ENCODE measurements at places on chromosomes 16 and 17.

DNA sequence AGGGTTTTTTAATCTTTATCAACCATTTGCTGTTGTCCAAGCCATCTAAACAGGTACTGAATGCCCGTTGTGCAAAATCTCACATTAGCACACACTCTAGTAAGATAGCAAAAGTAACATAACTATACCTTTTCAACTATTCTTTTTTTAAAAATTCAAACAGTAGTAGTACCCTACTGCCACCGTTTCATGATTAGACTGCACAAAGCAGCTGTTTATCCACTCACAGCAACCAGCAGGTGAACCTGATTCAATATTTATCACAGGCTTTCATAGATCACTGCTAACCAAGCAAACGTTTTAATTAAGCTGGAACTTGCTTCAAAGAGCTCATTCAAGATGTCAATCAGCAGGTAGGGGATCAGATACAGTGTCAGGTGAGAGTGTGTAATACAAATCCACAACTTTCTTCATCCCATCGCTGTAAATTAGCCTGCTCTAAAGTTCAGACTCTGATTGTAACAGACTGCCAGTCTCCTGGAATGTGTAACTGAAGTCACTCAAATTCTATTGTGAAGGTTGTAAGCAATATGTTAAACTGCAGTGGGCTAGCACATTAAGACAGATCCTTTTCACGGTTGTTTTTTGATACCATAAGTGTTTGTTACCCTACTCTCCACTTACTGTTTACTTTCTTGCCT lies 47.3 kb downstream of the BRIP1 start:
- DNase-seq = no peak

GRCh38 chr17:41620583-41621434 lies 3.6 kb downstream of the KRT17 start:
- no peak for DNase-seq

GRCh38 chr17:31568121-31568520 lies 176.6 kb downstream of the RAB11FIP4 start:
- DNase-seq = no peak

GRCh38 chr16:951660-952301 lies 19.0 kb downstream of the LMF1 start:
- DNase-seq = no peak

DNA sequence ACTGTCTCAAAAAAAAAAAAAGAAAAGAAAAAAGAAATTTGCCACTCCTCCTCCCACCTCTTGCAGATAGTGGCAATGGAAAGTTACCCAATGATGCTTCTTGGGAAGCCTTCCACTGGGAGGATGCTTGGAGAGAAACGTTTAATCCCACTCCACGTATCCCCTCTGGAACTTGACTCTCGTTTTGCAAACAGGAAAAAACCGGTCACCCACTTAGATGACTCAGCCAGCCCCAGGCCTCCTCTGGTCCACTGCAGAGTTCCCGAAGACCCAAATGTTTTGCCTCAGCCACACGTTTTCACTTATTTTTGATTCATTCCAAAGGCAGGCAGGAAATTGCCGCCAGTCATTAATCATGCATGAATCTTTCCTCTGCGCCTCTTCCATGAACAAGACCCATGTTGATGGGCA lies 9.3 kb upstream of the TNFRSF17 start:
- DNase-seq = no peak

GRCh38 chr16:89912143-89912542 lies 6.5 kb upstream of the MC1R start:
- no peak for DNase-seq

GRCh38 chr17:79942011-79942405 lies 93.7 kb downstream of the TBC1D16 start:
- DNase-seq = no peak

DNA sequence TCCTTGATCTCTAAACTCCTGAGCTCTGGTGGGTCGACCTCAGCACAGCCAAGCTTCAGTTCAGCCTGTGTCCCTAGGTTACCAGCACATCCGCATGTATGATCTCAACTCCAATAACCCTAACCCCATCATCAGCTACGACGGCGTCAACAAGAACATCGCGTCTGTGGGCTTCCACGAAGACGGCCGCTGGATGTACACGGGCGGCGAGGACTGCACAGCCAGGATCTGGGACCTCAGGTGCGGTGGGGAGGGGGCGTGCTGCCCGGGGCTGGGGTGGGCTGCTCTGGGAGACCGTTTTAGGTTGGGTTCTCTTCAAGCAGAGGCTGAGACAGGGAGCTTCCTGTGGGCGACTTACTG lies 1.1 kb downstream of the MLST8 start:
- no peak for DNase-seq

DNA sequence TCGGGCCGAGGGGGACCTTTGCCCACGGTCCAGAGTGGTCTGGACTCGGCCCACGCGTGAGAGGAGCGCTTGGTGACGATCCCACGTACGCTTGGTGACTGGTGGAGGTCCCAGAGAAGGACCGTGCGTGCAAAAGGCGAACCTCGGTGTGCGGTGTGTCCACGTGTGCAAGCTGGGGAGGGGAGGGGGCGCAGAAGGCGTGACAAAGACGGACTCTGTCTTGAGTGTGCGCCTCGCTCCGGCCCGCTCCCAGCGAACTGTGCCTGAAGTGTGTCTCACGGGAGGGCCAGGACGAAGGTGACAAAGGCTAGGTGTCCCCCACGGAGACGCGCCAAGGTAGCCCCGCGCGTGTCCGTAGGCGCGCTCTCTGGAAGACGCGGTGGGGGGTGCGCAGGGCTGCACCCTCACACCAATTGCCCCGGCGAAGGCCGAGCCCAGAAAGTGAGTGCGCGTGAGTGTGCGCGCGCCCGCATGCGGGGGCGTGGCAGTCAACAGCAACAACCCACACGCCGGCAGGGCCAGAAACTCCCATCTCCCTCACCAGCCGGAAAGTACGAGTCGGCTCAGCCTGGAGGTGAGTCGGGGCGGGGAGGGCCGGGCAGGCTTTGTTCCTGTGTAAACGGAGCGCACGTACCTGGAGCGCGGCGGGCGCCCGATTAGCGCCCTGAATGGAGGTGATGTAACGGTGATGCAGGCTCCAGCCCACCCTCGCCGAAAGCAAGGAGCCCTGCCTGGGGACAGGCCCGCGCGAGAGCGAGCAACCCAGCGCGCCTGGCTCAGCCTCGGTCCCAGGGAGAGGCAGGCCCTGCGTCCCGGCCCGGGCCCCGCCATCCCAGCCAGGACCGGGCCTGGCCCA lies at the start of gene GPRC5C:
Gene GPRC5C, plus strand, starts transcription at position 521 of the 856 bp plus-strand sequence. CDS start 7,689 bp downstream, outside the sequence.
- no peak for DNase-seq

DNA sequence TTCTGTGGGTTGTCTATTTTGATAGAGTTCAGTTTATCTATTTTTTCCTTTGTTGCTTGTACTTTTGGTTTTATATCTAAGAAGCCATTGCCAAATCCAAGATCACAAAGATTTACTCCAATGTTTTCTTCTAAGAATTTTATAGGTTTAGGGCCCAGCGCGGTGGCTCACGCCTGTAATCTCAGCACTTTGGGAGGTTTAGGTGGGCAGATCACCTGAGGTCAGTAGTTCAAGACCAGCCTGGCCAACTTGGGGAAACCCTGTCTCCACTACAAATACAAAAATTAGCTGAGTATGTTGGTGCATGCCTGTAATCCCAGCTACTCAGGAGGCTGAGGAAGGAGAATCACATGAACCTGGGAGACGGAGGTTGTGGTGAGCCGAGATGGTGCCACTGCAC lies 13.7 kb upstream of the ITGA3 start:
- DNase-seq = no peak

GRCh38 chr17:66098040-66098439 lies 93.9 kb downstream of the CEP112 start:
- no peak for DNase-seq

GRCh38 chr16:50169555-50170096 lies 16.5 kb downstream of the TENT4B start:
- no peak for DNase-seq

- DNase-seq = no peak
Measured at GRCh38 chr16:5027575-5028235, 6.0 kb downstream of the NAGPA start.

DNA sequence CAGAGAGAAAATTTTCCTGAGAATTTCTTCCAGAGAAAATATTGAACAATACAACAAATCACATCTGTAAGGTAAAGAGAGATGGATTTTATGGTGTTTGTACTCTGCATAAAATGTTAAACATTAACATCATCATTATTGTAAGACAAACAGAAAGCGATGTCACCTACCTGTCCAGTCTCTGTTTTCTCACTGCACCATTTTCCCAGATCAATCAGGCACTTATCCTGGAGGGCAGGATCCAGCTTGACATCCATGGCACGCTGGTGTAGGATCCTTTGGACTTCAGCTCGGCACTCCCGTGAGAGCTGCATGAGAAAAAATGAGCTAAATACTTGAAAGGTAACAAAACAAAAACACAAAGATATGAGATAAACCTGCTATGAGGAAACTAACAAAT lies 55.9 kb upstream of the CLEC18B start:
- no peak for DNase-seq

DNA sequence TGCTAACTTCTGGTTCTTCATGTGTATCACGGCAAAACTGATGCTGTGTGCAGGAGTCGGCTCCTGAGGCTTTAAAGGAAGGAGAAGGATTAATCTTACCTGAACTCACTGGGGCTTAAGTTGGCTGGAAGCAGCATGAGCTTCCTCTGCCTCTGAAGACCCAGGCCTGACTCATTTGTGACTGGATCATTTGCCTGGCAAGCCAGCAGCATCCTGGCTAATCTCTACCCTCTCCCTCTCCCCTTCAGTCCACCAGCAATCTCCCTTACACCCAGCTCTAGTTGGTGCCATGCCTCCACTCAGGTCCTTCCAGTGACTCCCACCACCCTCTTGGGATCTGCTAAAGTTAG lies 150.3 kb downstream of the IRX3 start:
- DNase-seq = no peak

GRCh38 chr17:77213778-77214132 lies 73.0 kb downstream of the SEC14L1 start:
- DNase-seq = no peak

DNA sequence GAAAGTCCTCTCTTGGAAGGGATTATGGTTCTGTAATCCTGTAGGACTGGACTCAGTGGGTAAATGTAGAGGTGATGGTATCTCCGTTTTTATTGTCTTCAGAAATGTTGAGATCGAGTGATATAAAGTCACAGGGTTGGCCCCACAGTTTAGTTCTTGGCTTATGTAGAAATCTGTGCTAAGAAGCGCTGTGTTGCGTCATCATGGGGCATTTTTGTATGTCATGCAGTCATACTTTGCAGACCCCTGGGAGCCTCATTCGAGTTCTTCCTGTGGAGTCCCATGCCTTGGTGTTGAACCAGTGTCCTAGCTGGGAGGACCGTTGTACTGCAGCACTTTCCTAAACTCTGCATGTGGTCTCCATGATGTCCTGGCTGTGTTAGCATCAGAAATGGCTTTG lies 619.7 kb downstream of the MAF start:
- DNase-seq = no peak

DNA sequence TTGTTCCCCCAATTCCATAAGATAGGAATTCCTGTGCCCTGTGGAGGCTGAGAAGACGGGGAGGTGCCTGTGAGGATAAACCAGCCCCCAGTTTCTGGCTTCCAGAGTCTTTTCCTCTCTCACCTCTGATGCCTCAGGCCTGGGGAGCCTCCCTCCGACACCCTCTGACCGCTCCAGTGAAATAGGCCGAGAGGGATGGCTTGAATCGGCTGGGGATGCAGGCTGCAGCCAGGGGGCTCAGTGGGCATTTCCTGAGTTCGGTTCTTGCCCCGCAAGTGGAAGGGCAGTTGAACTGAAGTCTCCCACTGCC lies 339.4 kb downstream of the SEC14L1 start:
- no peak for DNase-seq

DNA sequence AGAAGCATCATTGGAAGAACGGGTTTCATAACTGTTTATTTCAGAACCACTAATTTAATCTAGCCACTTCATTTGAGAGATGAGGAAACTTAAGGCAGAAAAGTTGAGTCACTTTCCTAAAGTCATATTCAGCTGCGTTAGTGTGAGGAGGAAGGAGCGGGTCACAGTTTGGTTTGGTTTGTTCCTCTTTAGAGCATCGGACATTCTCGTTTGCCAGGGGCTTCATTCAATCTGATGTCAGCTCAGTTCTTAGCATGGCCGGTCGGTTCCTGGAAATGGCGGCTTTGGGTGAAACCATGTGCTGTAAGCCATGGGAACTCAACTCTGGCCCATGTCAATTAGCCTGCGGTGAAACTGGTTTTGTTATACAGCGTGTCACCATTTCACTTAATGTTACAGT lies 186.5 kb downstream of the LGALS9B start:
- DNase-seq = no peak

GRCh38 chr16:2325181-2325580 lies 15.3 kb downstream of the ABCA3 start:
- no peak for DNase-seq

DNA sequence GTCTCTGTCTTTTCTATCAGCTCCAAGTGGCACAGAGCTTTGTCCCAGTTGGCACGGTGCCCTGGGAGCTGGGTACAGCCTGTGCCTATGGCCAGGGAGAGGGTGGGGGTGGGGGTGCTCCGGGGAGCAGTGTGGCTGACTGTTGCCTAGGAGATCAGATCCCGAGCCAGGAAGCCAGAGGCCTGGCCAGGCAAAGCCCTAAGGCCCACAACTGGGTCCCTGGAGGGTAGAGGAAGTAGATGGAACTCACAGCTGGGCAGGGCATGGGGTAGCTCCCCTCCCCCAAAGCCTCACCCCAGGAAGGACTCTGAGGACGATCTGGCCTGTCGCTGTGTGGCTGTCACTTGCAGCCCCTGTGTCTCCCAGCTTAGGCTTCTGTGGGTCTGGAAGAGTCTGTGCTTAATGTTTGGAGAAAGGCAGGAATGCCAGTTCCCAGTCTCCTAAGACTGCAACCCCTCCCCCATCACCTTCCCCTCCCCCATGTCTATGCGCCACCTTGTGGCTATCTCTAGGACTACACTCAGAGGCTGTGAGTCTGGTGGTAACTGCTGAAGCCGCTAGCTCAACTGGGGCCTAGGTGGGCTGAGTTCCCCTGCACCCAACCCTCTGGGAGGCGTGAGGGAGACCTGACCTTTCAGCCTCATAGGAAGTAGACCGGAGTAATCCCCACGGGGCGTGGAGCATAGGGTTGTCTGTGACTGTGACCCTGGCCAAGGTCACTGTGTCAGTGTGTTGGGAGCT lies 12.6 kb downstream of the THRA start:
- peak; percentile 81 for DNase-seq

DNA sequence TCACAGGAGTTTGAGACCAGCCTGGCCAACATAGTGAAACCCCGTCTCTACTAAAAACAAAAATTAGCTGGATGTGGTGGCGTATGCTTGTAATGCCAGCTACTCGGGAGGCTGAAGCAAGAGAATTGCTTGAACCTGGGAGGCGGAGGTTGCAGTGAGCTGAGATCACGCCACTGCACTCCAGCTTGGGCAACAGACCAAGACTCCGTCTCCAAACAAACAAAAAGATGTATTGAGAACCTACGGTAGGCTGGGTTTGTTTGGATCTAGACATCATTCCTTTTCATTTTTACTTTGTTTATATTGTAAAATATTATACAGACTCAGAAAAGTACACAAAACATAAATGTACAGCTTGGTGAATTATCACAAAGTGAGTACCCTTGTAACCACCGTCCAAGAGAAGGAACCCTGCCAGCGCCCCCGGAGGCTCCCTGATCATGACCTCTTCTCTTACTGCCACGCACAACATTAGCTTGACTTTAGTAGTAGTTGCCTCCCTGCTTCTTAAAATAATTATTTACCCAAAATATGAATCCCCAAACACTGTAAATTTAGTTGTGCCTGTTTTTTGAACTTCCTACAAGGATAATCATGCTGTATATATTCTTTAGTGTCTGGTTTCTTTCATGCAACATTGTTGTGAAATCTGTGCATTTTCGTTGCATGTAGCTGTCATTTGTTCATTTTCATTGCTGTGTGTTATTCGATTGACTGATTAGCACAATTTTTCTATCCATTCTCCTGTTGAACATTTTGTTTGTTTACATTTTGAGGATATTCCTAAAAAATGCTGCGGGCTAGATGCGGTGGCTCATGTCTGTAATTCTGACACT lies 56.5 kb downstream of the KSR1 start:
- no peak for DNase-seq

- no peak for DNase-seq
Measured at GRCh38 chr16:8113843-8114242, 476.5 kb downstream of the TMEM114 start.
